ENCODE measurements at places on chromosomes 1 and 21.

DNA sequence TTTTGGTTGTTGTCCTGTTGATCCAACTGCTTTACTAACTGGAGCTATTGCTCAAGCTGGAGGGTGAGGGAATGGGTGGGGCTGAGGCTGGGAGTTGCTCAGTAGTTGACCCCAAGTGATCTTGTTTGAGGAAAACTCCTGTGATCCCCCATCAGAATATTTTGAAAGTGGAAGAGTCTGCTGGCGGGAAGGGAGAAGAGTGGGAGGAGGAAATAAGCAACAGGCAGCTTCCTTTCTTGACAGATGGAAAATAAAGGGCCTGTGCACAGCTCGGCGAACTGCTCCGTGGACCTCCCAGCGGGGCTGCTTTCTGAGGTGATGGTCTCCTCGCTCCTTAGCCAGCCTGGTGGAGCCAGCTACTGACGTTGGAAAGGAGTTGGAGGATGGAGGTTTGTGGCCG lies 199.1 kb upstream of the LMO4 start:
- DNase-seq = no peak

DNA sequence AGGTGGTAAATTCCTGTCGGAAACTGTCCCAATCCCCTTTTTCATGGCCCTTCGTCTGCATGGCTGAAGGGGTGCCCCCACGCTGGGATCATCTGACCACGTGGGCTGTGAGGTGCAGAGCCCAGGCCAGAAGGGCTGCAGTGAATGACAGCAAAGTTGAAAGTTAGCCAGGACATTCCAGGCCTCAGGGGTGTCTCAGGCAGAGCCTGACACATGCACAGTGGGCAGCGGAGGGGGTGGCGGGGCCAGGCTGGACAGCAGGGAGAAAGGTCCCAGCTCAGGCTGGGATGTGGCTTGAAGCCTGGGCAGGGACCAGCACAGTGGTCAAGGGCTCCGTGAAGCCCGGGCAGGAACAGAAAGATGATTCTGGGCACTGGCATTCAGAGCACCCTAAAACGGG lies 49.6 kb downstream of the GRIK3 start:
- no peak for DNase-seq

- no peak for DNase-seq
Observed at GRCh38 chr21:42156690-42157605, 62.0 kb upstream of the ABCG1 start.

DNA sequence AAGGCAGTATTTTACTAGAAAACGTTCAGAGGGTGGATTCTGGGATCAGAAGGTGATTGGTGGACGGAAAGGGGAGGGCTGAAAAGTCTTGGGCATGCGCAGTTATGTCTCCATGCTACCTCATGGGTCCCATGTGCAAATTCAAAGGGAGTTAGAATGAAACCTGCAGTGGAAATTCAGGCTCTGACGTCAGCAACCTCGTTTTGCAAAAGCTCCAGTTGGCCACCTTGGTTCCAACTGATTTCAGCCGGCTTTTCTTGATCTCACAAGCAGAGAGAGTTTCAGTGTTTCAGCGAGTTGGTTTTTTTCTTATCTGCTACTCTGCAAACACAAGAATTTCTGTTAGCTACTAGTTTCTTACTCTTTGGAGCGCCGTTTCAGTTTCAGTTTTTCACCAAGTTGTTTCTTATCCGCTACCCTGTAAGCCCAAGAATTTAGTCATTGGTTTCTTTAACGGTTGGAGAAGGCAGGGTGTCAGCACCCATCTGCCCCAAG lies 69.8 kb upstream of the PGBD5 start:
- no peak for DNase-seq

- no peak for DNase-seq
Observed at GRCh38 chr1:233719655-233720341, 105.9 kb downstream of the KCNK1 start.

- no peak for DNase-seq
Observed at GRCh38 chr21:15332572-15332971, 267.8 kb upstream of the NRIP1 start.

DNA sequence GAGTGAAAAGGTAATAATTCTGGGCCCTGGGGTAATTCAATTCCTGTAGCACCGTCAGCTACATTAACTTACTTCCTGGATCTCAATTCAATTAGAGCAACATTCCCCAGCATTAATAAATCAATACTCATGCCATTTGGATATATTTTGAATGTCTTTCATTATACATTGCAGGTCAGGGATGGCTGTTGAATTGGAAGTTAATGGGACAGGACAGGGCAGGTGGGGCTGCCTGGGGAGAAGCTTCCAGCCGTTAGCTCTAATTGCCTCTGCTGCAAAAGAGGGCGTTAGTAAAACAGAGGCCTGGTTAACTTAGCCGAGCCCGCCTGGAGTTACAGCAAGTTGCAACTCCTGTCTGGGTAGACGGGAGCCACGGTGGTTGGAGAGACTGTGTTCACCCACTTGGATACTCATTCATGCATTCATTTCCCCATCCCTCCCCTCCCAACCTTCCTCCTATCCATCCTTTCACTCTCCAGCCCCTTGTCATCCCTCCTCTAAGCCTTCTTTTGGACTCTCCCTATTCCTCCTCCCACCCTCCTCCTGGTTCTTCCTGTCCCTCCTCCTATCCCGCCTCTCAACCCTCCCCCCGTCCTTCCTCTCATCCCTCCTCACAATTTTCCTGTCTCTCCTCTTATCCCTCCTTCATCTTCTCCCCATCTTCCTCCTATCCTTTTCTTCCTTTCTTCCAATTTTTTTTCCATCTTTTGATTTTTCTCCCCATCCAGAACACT lies 137.6 kb upstream of the RUNX3 start:
- DNase-seq = no peak

GRCh38 chr1:162725301-162725837 lies 65.1 kb upstream of the HSD17B7 start:
- DNase-seq = no peak

DNA sequence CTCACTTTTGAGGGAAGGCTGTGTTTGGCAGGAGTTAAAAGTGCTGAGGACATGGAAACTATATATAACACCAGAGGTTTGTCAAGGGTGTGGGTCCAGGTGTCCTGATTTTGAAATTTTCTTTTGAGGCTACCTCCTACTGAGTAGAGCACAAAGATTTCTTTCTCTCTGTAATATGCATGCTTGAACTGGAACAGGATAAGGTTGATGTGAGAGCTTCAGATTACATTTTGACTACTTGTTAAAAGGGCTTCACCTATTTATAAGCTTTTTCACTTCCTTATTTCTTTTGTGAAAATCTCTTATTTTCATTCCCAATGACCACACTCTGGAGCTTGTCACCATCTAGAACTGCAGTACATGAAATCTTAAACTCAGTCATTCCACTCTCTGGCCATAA lies 59.8 kb upstream of the PLA2G4A start:
- no peak for DNase-seq

- DNase-seq = no peak
Observed at GRCh38 chr1:209733409-209734192, 22.3 kb upstream of the TRAF3IP3 start.

DNA sequence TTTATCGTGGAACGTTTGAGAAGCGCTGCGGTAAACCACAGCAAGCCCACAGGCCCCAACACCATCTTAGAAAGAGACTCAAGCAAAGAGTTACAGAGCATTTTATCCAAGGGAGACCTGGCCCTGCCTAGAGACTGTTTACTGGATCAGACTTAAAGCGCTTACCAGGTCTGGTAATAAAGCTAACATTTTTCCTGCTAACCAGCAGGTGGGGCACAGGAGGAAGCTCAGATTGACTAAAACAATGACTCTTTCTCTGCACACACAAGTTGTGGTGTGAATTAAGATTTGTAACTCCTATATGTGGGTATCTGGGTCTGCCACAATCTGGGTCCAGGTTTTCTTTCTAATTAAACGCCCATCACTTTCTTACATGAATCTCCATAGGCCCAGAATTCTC lies 136.5 kb upstream of the ETS2 start:
- no peak for DNase-seq

DNA sequence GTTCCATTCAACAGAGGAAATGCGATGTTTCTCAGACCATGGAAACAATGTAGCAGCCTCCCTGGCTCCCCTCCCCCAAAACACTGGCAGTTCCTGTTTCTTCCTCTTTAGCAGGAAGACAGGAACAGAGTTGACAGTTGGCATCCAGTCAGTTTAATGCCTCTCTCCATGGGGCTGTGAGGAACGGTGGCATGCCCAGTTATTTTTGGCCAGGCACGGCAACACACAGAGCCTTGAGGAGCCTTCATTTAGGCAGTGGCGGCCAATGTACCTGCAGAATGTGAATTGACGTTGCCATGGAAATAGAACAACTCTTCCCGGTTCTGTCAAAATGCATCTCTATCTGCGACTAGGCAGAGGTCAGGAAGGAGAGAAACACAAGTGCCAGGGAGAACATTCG lies 330.6 kb downstream of the DSCAM start:
- DNase-seq = no peak

GRCh38 chr1:112849425-112850033 lies 106.5 kb downstream of the SLC16A1 start:
- no peak for DNase-seq

DNA sequence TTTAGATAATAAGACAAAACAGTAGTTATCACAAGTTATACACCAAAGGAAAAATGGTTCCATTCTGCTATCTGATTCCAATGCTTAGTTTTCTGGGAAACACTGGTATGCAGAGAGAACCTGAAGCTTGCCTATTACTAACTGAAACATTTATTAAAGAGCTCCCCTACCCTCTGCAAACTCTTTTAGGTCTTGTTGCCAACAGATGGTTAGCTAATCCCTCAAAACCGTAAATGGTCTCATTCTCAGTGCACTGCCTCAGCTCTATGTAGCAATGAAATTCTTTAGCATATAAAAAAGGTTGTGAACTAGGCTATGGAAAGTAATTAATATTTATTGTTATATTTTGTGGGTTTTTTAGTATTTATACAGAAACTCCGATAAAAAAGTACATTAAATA lies 20.4 kb downstream of the C21orf91 start:
- DNase-seq = no peak

DNA sequence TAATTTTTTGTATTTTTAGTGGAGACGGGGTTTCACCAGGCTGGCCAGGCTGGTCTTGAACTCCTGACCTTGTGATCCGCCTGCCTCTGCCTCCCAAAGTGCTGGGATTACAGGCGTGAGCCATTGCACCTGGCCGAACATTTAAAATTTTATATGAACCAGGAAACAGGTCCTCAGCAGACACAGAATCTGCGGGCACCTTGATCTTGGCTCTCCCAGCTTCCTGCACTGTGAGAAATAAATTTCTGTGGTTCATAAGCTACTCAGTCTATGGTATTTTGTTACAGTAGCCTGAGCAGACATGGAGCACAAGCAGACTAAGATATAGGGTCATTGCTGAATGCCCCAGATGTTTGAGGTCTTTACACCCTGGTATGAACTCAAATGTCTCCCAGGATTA lies 23.6 kb upstream of the CTH start:
- DNase-seq = no peak

DNA sequence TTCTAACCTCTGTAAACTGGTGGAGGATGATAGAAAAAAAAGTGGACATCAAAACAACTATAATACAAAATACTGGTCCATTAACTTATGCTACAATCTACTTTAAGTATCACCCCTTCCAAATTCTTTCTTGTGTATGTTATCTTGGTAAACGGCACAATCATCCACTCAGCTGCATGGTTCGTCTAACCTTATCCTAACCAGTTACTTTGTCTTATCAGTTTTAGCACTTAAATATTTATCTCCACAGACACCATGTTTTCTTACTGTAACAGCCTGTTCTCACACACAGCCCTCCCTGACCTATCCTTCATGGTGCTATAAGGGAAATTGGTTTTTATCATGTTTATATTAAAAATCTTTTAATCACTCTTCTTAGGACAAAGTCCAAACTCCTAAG lies 157.2 kb downstream of the PTGER3 start:
- DNase-seq = no peak

GRCh38 chr21:39385299-39386145 lies 36.6 kb upstream of the HMGN1 start:
- peak; percentile 35 for DNase-seq

DNA sequence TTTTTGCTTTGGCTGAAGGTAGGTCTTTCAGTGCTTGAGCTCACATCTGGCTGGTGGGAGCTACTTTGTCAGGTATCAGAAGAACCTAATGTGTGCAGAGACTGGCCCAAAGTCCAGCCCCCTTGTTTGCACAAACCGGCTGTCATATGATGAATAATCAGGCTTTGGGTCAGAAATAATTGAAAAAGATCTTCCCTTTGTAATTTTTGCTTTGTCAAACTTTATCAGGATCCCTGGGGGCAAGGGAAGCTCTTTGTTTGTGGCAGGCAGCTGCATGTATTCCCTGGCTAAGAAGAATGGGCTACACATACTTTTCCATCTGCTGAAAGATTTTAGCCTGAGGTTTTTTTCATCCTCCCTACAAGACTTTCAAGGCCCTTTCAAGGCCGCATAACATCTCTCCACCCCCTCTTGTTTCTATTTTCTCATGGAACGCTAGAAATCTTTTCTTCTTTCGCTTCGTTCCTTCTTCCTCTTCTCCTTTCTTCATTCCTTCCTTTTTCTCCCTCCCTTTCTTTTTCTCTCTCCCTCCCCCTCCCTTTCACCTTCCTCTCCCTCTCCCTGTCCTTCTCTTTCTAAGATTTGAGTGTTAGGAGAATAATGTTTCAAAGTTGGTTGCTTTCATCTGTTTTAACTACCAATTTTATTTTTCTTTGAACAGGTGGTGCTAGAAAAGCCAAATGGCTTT lies 25.5 kb downstream of the TUFT1 start:
- no peak for DNase-seq

GRCh38 chr1:45793942-45794604 lies 9.3 kb upstream of the MAST2 start:
- no peak for DNase-seq

GRCh38 chr1:12756768-12757413 lies 10.9 kb downstream of the CFAP107 start:
- no peak for DNase-seq

DNA sequence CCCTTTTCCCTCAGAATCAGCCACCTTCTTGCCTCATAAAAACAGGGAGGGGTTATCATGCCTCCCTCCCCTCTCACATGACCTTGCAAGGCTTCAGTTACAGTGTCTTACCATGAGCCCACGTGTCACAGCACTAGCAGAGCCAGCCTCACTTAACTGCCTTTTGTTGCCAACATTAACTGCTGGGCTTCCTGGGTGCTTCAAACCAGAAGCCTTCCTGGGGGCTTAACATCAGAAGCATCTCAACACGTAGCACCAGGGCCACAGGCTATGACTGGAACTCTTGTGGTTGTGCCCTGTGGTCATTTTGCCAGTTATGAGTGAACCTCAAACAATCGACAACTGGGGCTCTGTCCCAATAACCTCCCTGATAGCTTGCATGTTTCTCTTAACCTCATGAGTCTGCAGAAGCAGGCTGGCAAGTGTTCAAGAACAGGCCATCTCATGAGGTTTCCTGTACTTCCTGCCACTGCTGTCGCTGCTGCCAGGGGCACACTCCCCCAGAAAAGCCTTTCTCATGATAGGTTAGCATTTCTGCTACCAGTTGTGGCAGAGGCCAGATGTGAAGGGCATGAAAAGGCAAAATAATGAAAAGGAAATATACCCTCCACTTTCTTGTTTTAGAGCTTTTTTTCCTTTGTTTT lies 132.2 kb downstream of the GLUL start:
- DNase-seq = no peak
